ENCODE measurements at places on chromosomes 6 and 20.

- DNase-seq, result no peak
Measured at GRCh38 chr6:14187406-14187805, 69.8 kb downstream of the CD83 start.

GRCh38 chr6:102300350-102300749 lies 906.8 kb downstream of the GRIK2 start:
- no peak for DNase-seq

DNA sequence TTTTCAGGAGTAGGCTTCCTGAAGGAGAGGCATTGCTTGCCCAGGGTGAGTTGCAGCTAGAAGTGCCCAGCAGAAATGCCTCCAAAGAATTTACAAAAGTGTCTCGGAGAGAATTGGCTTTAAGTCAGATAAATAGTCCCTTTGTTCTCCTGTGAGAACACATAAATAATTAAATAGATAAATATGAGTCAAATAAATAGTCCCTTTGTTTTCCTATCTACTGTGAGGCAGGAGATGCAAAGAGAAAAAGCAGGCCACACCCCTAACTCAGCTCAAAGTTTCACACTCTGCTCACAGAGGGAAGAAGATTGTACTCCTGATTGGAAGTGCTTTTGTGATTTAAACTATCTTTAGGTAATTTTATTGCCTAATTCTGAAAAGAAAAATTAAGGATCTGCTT lies 180.7 kb upstream of the PRSS16 start:
- no peak for DNase-seq

- no peak for DNase-seq
Measured at GRCh38 chr6:53336070-53336469, 12.7 kb downstream of the ELOVL5 start.

DNA sequence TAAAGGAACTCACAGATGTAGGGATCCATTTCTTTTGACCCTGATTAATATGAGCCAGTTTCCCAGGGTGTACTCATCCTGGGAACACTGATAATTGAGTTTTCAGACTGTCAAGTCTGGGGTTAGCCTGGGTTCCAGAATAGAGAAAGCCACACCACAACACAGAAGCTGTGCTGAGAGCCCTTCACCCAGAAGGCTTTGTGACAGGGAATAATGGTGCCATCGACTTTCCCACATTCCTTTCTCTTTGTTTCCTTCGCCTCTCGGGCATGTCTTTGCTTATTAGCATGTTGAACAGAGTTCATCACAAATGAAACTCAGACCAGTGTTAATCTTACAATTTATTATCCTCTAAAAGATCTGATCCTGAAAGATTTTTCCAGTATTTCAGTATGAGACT lies 95.0 kb downstream of the TCP11 start:
- no peak for DNase-seq

Measured in T follicular helper cell (primary cell).